ENCODE measurements at places on chromosomes 2 and 18. TPM values are rescaled to one million over a fixed set of nuclear protein-coding genes. Genes with fewer than 3 reads are reported as not detected.

C2orf78 gene
- not detected for total RNA-seq

MYL1 gene
- not detected for total RNA-seq

PLGLB1 gene
- total RNA-seq = 6.4 TPM

RAD51AP2 gene
- 0.12 TPM for total RNA-seq

COL6A3 gene
- 4.7 TPM for total RNA-seq

NMUR1 gene
- total RNA-seq = 0.10 TPM

CIAO1 gene
- total RNA-seq = 69.7 TPM

IL36B gene
- not detected for total RNA-seq

ASB18 gene
- total RNA-seq = not detected

MEP1B gene
- 2.7 TPM for total RNA-seq

CDH20 gene
- total RNA-seq = 1.6 TPM

FAM136A gene
- 49.6 TPM for total RNA-seq

ADGRF3 gene
- 1.2 TPM for total RNA-seq

EGR4 gene
- 1.2 TPM for total RNA-seq

Data from type B pancreatic cell (in vitro differentiated cells).